ENCODE measurements at places on chromosomes 6 and 20.

DNA sequence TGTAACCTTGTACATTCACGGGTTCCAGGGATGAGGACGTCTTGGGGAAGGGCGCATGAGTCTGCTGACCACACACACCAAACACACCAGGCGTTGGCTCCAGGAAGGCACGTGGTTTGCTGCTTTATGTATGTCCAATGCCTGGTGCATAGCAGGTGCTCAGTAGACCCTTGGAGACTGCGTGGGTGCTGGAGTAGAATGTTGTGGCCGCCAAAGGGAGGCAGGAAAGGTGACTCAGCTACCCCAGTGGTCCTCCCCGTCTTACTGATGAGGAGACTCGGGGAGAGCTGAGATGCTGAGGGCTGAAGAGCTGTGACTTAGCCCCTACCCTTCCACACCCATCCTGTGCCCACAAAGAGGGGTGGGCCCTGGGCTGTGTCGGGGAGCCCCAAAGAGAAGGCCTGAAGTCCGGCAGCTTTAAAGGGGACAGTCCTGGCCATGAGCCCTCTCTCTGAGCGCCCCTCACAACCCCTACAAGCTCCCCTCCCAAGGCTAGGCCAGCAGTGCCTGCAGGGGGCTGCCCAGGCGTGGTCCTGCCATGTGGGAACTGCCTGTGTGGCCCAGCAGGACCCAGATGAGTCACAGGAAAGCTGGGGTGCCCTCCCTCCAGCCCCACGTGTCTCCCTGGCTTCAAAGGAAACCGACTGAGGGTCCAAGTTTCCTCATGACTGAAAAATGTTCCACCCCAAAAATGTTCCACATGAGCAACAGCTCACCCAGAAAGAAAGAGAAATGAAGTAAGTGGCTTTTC lies 28.0 kb upstream of the PTGIS start:
- DNase-seq: no peak

DNA sequence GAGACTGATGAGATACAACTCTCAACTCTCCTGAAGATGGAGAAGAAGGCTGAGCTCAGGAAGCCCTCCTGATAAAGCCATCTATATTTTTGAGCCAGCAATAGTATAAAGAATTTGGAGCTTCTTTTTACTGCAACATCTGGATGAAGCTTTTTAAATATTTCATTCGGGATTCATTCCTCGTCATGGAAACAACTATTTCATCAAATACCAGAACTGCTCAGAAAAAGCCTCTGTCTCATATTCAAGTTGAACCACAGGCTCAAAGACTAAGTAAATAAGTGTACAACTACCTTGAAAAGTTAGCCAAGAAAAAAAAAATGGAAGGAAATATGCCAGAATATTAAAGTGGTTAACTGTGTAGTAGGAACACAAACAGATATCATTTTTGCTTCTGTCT lies 37.8 kb downstream of the PTPRT start:
- DNase-seq: no peak

- no peak for DNase-seq
These were observed 159.3 kb upstream of the SHLD1 start for GRCh38 chr20:5590899-5591298.

- DNase-seq: no peak
These were observed 763 bp downstream of the KLC4 start for GRCh38 chr6:43060034-43060754.

DNA sequence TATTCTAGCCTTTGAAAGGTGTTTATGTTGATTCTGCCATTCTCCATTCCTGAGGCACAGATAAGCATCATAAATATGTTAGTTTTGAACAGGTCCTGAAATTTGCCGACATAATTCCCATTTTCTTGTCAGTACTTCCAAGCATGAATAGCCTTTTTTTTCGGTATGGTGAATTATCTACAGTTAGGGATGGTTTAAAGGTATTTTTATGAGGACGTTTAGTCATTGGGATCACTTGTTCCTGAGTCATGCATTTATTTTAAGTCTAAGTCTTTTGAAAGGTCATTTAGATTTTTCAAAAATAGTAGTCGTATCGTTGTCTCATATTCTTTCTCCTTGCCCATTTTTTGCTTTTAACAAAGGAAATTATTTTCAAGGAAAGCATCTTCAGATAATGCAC lies 98.7 kb downstream of the PHACTR3 start:
- no peak for DNase-seq
